Progenitor cell of endocrine pancreas (in vitro differentiated cells): ENCODE measurements at places on chromosomes 12 and 14. TPM values are rescaled to one million over a fixed set of nuclear protein-coding genes. Genes with fewer than 3 reads are reported as not detected.

The C14orf39 gene
- 0.73 and 1.4 TPM in 2 replicates for total RNA-seq

The ERP29 gene
- total RNA-seq = 138 and 144 TPM in 2 replicates

The LRTM2 gene
- total RNA-seq = 0.48 and 0.53 TPM in 2 replicates

The ATP5MC2 gene
- total RNA-seq = 316 and 327 TPM in 2 replicates

The FRS2 gene
- 42.3 and 42.6 TPM in 2 replicates for total RNA-seq

The KRT72 gene
- not detected in 2 replicates for total RNA-seq

The SLCO1B1 gene
- 0.17 and 0.69 TPM in 2 replicates for total RNA-seq

The MANSC1 gene
- total RNA-seq = 30.1 and 30.7 TPM in 2 replicates

GRCh38 chr14:65864549-65864948, 452.0 kb downstream of the FUT8 start:
- H3K4me1 ChIP-seq = peaks cover 14% of the 10 kb centered on the region
- H3K4me3 ChIP-seq = no peak overlapping the region
- H3K27me3 ChIP-seq = peaks cover 8% of the 10 kb centered on the region
- no peaks in the 10 kb centered on the region for H3K36me3 ChIP-seq
- H3K27ac ChIP-seq = no peak overlapping the region

DNA sequence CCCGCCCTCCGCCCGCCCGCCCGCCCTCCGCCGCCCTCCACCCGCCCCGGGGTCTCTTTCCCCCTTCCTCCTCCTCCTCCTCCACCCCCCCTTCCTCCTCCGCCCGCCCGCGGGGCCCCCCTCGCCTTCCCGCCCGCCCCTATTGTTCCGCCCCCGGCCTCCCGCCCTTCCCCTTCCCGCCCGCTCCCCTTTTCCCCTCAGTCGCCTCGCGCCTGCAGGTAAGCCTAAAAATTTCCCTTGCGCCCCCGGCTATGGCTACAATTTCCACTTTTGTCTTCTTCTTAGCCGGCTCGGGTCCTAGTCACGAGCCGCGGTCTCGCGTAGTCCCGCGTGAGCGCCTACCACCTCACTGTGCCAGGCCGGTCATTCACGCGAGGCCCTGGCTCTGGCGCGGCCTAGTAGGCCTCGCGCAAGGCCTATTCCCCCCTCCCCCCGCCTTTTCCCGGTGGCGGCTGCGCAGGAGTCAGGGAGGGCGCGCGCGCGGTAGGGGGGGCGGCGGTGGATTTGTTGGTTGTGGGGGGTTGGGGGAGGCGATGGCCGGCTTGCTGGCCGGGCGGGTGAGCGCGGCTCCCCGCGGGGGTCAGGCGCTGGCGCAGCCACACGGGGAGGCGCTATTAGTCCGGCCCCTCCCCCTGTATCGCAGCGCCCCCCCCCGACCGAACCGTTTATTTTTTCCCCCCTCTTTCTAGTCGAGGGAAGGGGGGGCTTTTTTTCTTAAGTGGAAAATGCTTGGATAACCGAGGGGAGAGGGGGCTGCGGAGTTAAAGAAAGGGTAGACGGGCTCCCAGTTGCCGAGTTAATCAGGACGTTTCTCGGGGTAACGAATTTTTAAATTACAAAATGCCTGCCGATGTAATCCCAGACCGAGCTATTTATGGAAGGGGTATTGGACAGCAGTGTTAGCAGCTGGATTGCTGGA, 516 bp downstream of the PCBP2 start:
- peak overlapping the region; percentile 98 for H3K4me3 ChIP-seq
- H3K27ac ChIP-seq = peak overlapping the region; percentile 100
- peaks cover 27% of the 10 kb centered on the region for H3K4me1 ChIP-seq
- peak; percentile 78 for DNase-seq

DNA sequence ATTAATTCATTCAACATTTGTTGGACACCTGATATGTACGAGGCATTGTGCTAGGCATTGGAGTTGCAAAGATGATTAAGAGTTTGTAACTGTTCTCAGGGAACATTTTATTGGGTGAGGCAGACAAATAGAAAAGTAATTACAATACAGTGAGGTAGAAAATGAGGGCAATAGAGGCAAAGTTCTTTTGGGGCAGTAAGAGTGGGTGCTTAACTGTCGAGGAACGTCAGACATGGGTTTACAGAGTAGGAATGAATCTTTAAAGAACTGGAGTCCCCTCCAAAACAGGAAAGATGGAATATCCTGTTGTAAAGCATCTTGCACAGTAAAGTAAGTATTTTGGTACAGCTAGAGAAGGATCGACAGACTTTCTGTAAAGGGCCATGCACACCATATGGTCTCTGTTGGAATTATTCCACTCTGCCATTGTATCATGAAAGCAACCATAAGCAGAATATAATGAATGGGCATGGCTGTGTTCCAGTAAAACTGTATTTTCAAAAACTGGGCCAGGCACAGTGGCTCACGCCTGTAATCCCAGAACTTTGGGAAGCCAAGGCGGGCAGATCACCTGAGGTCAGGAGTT, 9.1 kb downstream of the CREBL2 start:
- no peak for DNase-seq
- H3K27me3 ChIP-seq = no peaks in the 10 kb centered on the region
- peaks cover 16% of the 10 kb centered on the region for H3K4me1 ChIP-seq

- H3K4me3 ChIP-seq = no peak overlapping the region
- no peak for DNase-seq
- no peak overlapping the region for H3K27ac ChIP-seq
- peaks cover 5% of the 10 kb centered on the region for H3K4me1 ChIP-seq
These were observed 74.4 kb downstream of the ANKS1B start for GRCh38 chr12:99910342-99910741.

GRCh38 chr14:92613008-92613658, 99.6 kb downstream of the RIN3 start:
- H3K4me1 ChIP-seq = no peaks in the 10 kb centered on the region
- no peak overlapping the region for H3K4me3 ChIP-seq
- H3K27me3 ChIP-seq = no peaks in the 10 kb centered on the region
- H3K36me3 ChIP-seq = peaks cover 2% of the 10 kb centered on the region
- DNase-seq = no peak

DNA sequence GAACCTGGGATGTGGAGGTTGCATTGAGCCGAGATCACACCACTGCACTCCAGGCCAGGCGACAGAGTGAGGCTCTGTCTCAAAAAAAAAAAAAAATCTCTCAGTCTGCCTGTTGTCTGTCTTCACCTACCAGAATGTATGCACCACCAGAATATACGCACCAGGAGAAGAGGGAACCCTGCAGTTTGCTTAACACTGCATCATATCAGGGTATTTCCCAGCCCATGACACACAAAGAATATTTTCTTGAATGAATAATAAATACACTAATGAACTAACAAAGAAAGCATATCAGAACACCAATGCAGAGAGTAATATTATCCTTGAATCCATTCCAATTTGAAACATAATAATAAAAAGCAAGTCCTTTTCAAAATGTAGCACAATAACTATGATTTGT, 44.2 kb upstream of the FOXN3 start:
- peaks cover 16% of the 10 kb centered on the region for H3K4me1 ChIP-seq
- H3K27me3 ChIP-seq = peaks cover 13% of the 10 kb centered on the region
- no peak for DNase-seq
- H3K36me3 ChIP-seq = peaks cover 2% of the 10 kb centered on the region

DNA sequence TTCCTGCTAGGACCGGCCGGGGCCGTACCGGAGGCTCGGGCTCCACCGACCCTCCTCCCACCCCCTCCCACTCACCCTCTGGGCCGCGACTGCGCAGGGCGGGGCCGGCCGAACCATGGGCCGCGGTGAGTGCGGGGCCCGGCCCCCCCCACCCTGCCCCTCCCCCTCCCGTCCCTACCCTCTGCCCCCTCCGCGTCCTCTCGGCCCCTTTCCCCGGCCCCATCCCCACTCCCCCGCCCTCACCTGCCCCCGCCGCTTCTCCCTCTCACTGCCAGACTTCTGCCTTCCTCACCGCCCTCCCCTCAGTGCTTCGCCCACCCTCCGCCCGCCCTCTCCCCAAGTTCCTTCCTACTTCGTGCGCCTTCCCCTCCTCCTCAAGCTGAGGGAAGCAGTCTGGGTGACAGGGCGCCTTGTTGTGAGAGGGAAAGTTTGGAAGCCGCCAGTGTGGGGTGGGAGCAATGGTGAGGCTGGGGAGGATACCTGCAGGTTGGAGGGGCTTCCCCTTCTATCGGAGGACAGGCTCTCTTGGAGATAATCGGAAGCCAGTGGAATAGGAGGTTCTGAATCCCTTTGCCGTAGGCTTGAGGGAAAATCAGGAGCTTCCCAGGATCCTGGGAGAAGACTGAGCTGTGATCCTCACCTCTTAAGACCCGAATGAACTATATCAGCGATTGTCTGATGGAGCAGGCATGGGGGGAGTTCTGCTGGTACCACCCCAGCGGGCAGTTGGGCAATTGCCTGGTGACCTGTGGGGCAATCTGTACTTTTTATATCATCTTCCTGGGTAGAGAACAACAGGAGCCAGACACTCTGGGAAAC, 472 bp downstream of the MBD6 start:
- peaks cover 36% of the 10 kb centered on the region for H3K4me1 ChIP-seq
- DNase-seq = peak; percentile 37
- peak overlapping the region; percentile 96 for H3K4me3 ChIP-seq
- no peaks in the 10 kb centered on the region for H3K27me3 ChIP-seq
- H3K27ac ChIP-seq = peak overlapping the region; percentile 97

DNA sequence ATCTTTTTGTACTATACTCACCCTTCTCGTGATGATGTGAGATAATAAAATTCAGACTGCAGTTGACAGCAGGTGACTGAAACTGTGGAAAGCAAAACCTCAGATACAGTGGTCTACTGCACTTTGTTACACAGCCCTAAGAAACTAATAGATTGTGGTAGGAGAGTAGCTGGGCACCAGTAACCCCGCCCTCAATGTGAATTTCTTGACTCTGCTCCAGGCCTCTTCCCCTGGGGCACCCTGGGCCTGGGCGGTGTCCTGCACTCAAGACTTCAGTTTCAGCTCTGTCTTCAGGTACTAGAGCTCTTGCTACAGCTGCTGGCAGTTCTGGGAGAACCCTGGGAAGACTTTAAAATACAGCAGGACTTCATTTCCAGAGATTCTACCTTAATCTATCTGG, 197.6 kb upstream of the AVPR1A start:
- H3K36me3 ChIP-seq = no peaks in the 10 kb centered on the region
- peaks cover 1% of the 10 kb centered on the region for H3K4me1 ChIP-seq
- no peak overlapping the region for H3K27ac ChIP-seq
- H3K27me3 ChIP-seq = no peaks in the 10 kb centered on the region
- no peak for DNase-seq
- H3K4me3 ChIP-seq = no peak overlapping the region

- H3K4me1 ChIP-seq = peaks cover 5% of the 10 kb centered on the region
- H3K4me3 ChIP-seq = no peak overlapping the region
- no peak for DNase-seq
- no peak overlapping the region for H3K27ac ChIP-seq
- H3K27me3 ChIP-seq = no peaks in the 10 kb centered on the region
These were observed 12.8 kb downstream of the ZFYVE1 start for GRCh38 chr14:73014105-73014504.

DNA sequence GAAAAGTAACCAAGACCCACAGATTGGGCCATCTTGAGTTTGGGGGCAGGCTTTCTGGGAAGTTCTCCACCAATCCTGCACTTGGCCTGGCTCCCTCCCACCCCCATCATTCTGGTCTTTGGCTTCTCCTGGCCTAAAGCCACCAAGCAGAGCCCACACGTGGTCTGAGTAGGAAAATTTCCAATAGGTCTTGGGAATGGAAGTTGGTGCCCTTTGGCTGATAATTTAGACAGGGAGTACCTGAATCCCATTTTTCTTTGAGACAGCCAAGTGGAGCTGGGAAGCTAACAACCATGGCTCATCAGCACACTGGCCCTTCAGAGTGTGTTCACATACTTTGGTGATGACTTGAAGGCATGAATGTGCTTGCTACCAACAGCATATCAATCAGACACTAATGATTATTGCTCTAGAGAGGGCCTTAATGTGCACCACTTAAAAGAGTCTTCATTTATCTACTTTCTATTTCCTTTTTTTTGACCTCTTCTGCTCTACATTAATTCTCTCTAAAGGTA, 156.0 kb downstream of the EGLN3 start:
- H3K27me3 ChIP-seq = peaks cover 28% of the 10 kb centered on the region
- H3K4me3 ChIP-seq = no peak overlapping the region
- H3K36me3 ChIP-seq = no peaks in the 10 kb centered on the region
- H3K27ac ChIP-seq = no peak overlapping the region
- no peak for DNase-seq

DNA sequence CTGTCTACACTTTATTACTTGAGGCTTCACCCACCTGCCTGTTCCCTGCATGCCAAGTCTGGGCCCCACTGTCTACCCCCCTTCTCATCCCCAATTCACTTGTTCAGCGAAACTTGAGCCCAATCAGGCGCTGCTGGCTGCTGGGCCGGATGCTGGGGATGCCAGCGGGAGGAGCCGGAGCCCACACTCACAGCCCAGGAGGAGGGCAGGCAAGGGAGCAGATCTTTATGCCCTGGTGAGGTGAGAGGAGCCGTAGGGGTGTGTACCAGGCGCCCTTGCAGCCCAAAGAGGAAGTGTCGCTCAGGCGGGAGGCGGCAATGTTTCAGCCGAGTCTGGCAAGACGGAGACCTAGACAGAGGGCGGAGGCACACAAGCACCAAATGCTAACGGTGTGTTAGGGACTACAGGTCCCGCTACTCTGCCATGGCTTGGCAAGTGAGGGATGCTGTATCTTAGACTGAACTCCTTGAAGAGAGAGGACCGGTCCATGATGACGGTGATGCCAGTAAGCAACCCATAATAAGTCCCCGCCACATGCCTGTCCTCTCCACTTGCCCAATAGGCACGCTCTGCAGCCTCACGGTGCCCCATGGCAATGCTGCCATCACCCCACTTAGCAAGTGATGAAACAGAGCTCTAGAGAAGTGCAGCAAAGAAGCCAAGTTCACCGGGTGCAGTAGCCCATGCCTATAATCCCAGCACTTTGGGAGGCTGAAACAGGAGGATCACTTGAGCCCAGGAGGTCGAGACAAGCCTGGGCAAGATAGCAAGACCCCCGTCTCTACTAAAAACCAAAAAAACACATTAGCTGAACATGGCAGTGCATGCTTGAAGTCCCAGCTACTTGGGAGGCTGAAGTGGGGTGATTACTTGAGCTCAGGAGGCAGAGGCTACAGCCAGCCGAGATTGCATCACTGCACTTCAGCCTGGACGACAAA, 41.6 kb downstream of the LRRC74A start:
- H3K27ac ChIP-seq = no peak overlapping the region
- no peaks in the 10 kb centered on the region for H3K36me3 ChIP-seq

DNA sequence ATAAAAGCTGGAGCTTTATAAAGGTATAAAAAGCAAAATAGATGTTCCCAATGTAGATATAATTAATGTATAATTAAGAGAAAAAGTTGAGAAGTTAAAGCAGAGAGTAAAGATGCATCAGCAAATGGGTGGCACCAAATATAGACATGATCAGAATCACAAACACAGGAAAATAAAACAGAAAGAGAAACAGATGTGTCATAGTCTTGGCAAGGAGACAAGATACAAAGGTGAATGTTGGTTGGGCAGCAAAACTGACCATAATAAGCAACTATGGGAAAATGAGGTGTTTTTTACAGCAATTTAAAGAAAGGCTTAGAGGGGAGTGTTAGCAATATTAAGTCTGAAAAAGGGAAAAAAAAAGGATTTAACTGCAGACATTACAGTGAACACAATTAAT, 135.4 kb upstream of the CLEC14A start:
- no peaks in the 10 kb centered on the region for H3K27me3 ChIP-seq
- no peak overlapping the region for H3K4me3 ChIP-seq
- H3K27ac ChIP-seq = no peak overlapping the region
- no peaks in the 10 kb centered on the region for H3K36me3 ChIP-seq
- H3K4me1 ChIP-seq = peaks cover 4% of the 10 kb centered on the region

- H3K36me3 ChIP-seq = no peaks in the 10 kb centered on the region
- no peak for DNase-seq
- no peak overlapping the region for H3K27ac ChIP-seq
- H3K4me3 ChIP-seq = no peak overlapping the region
These were observed 43.1 kb downstream of the DNAH10 start for GRCh38 chr12:123805173-123805572.

- H3K27me3 ChIP-seq = no peaks in the 10 kb centered on the region
- no peaks in the 10 kb centered on the region for H3K36me3 ChIP-seq
- peaks cover 5% of the 10 kb centered on the region for H3K4me1 ChIP-seq
- no peak overlapping the region for H3K4me3 ChIP-seq
- no peak overlapping the region for H3K27ac ChIP-seq
- no peak for DNase-seq
These were observed 32.6 kb downstream of the SIX4 start for GRCh38 chr14:60691383-60692113.
